H1 (cell line): ENCODE measurements at places on chromosomes 13 and 19.

DNA sequence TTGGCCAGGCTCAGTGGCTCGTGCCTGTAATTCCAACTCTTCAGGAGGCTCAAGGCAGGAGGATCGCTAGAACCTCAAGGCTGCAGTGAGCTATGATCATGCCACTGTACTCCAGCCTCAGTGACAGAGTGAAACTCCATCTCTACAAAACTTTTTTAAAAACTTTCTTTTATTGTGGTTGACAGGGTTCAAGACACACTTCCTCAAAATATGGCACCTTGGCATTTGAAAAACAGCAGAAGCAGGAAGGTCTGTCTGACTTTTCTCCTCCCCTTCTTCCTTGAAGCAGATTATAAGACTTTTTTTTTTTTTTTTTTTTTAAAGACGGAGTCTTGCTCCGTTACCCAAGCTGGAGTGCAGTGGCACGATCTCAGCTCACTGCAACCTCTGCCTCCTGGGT, 100.3 kb downstream of the TM9SF2 start:
- no peak for DNase-seq

DNA sequence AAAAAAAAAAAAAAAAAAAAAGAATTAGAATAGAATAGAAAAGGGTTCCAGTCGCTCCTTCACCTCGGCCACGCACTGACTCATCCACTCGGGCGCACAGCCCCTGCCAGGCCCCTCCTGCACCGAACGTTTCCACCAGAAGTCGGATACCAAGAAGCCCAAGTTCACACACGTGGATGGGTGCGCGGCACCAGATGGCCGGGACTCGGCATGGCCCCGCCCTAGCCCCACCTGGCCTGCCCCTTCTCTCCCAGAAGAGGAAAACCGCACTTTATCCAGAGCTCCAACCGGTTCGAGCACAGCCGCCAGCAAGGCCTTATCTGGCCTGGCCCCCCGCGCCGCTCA, 5.9 kb downstream of the PRR36 start:
- no peak for DNase-seq

DNA sequence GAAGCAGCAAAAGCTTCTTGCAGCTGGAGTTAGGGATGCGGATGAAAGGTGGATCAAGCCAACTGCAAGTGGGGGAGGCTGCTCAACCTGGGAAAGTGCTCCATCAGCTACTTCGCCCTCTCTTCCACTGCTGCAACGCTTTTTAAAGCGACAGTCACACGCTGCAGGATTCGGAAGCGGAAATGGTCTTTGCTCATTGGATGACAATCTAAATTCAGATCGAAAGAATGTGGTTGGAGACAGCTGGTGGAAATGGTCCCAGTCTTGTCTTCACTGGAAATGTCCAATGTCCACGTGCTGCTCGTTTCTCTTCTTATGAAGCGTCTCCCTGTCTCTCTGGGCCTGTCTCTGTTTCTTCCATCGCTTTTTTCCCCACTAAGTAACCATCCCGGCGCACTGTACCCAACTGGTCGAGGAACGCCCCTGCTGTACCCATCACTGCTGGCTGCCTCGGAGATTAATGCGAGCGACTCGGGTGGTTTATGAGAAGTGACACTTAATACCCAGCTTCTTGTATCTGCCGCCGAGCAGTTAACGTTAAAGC, 2.1 kb upstream of the FGF9 start:
- DNase-seq: no peak

DNA sequence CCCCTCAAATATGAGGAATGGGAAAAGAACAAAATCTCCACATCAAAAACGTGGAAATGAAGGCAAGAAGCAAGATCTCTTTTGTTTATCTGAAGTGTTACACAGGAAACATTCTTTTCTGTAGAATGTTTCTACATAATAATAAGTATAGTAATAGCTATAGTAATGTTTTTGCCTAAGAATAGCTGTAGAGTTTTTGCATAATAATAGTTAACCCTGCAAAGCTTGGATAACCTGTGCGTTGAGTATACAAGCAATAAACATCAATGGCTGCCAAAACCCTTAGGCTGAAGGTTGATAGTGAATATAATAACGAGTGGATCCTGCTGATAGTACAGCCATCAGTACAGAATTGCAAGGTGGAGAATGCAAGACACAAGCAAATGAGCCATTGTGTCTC, 11.1 kb upstream of the LILRA5 start:
- no peak for DNase-seq
